Natural killer cell (primary cell): ENCODE measurements at places on chromosomes 5 and 9. TPM values are rescaled to one million over a fixed set of nuclear protein-coding genes. Genes with fewer than 3 reads are reported as not detected.

The ADGRV1 gene
- 0.71 TPM for total RNA-seq

DNA sequence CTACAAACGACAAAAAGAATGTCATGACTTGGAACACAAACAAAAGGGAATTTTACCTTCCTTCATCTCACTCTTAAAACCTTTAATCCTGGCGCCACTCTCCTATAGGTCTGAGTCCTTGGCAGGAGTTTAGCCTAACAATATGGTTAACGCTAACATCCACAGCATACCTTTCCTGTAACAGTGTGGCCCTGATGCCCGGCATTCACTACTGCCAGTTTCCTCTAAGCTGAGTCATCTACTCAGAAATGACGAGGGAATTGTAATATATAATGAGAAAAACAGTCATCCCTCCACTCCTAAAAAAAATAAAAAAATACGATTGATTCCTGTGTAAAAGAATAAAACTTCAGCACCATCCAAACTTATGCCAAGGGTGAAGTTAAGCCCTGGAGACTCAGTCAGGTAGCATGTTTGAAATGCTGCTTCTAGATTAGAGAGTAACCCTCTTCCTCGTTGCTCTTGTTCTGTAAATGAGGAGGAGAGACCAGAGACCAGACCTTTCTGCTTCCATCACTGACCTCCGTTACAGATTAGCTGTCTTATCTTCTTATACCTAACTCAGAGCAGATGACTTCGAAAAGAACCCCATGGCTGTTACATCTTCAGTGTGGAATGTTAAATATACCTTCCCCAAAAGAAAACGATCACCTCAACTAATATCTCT, 37.4 kb downstream of the CCDC125 start:
- H3K27ac ChIP-seq, result no peak overlapping the region
- H3K36me3 ChIP-seq, result peaks cover 6% of the 10 kb centered on the region
- H3K4me1 ChIP-seq, result no peaks in the 10 kb centered on the region

- H3K27ac ChIP-seq, result no peak overlapping the region
- H3K4me3 ChIP-seq, result no peak overlapping the region
- no peak for DNase-seq
- peaks cover 7% of the 10 kb centered on the region for H3K4me1 ChIP-seq
- no peaks in the 10 kb centered on the region for H3K27me3 ChIP-seq
Measured at GRCh38 chr5:172898218-172898842, 60.9 kb upstream of the RPL26L1 start.

GRCh38 chr9:121836366-121836885, 185.0 kb downstream of the DAB2IP start:
- no peaks in the 10 kb centered on the region for H3K27me3 ChIP-seq
- H3K4me1 ChIP-seq, result no peaks in the 10 kb centered on the region

DNA sequence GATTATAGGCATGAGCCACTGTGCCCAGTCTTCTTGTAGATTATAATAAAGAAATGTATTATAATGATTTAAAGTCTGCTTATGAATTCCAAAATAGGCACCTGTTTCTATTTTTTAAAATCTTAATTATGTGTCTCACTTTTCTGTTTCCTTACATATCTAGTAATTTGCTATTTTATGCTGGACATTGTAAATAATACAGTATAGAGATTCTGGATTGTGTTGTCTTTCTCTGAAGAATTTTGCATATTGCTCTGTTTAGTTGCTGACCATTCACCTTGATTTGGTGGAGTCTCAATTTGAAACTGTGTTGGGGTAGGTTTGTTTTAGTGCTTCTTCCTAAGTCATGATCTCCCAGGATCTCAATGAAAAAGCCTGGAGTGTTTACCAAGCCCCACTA, 102.8 kb downstream of the C9orf50 start:
- DNase-seq, result no peak
- no peaks in the 10 kb centered on the region for H3K4me1 ChIP-seq
- H3K36me3 ChIP-seq, result no peaks in the 10 kb centered on the region
- no peaks in the 10 kb centered on the region for H3K27me3 ChIP-seq

- no peak overlapping the region for H3K27ac ChIP-seq
- DNase-seq, result no peak
- no peaks in the 10 kb centered on the region for H3K36me3 ChIP-seq
- H3K4me3 ChIP-seq, result no peak overlapping the region
- peaks cover 1% of the 10 kb centered on the region for H3K27me3 ChIP-seq
Measured at GRCh38 chr5:135839566-135839965, 5.1 kb downstream of the SLC25A48 start.
